Stimulated activated CD8-positive, alpha-beta memory T cell treated with anti-CD3 and anti-CD28 coated beads, Interleukin-4, amount 100 ng/mL, for 4 hours (primary cell): ENCODE measurements at places on chromosomes 6 and 20.

DNA sequence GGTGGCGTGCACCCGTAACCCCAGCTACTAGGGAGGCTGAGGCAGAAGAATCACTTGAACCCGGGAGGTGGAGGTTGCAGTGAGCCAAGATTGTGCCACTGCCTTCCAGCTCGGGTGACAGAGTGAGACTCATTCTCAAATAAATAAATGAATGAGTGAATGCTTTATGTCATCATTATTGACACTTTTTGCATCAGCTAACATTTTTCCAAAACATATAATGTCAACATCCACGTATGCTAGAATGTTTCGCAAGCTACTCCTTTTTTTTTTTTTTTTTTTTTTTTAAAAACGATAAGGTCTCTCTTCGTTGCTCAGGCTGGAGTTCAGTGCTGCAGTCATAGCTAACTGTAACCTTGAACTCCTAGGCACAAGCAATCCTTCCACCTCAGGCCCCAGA, 72.2 kb downstream of the SENP6 start:
- no peak for DNase-seq

- DNase-seq = no peak
These were observed 164.2 kb upstream of the SUPT3H start for GRCh38 chr6:45541934-45542333.

DNA sequence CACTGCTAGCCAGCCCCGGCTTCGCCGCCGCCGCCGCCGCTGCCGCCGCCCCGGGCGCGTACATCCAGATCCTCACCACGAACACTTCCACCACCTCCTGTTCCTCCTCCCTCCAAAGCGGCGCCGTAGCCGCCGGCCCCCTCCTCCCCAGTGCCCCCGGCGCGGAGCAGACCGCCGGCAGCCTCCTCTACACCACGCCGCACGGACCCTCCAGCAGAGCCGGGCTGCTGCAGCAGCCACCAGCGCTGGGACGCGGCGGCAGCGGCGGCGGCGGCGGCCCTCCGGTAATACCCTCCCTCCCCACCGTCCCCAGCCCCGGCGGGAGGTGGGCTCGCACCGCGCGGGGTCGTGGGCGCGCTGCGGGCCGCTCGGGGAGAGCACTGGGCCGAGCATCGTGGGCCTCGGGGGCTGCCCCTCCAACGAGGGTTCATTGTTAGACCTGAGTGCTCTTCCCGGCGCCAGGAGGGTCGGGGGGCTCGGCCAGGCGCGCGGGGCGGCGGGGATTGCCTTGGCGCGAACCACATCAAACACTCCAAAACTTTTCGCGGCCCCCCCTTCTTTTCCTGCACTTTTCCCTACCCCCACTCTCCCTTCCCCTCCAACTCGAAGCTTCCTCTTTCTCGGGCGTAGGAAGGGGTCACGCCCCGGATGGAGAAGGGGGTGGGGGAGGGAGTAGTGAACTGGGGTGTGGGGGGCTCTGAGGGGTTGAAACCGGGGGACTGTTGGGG, 827 bp downstream of the E2F3 start:
- no peak for DNase-seq

DNA sequence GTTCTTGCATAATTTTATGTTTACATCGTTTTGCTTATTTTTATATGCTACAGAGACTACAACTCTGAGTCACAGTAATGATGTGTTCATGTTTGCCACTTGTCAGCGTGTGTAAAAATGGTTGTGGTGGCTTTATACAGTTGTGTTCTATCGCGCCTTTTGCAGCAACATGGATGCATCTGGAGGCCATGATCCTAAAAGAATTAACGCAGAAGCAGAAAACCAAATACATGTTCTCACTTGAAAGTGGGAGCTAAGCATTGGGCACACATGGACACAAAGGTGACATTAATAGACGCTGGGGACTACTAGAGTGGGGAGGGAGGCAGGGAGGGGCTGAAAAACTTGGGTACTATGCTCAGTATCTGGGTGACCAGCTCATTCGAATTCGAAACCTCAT, 996 bp upstream of the SEC23B start:
- DNase-seq = no peak

DNA sequence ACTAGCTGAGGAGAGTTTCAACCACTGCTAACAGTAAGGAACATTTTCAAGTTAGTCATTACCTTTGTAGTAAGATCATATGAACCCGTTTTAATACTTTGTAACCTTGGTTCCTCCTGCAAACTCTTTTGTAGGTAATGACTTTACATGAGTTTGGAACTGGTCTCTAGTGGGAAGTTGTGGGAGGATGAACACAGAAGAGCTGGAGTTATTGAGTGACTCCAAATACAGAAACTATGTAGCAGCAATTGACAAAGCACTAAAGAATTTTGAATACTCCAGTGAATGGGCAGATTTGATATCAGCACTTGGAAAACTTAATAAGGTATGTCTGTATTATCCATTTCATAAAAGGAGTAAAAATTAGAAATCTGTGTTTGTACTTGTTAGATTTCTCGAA, 29.3 kb downstream of the DOP1A start:
- DNase-seq = no peak

DNA sequence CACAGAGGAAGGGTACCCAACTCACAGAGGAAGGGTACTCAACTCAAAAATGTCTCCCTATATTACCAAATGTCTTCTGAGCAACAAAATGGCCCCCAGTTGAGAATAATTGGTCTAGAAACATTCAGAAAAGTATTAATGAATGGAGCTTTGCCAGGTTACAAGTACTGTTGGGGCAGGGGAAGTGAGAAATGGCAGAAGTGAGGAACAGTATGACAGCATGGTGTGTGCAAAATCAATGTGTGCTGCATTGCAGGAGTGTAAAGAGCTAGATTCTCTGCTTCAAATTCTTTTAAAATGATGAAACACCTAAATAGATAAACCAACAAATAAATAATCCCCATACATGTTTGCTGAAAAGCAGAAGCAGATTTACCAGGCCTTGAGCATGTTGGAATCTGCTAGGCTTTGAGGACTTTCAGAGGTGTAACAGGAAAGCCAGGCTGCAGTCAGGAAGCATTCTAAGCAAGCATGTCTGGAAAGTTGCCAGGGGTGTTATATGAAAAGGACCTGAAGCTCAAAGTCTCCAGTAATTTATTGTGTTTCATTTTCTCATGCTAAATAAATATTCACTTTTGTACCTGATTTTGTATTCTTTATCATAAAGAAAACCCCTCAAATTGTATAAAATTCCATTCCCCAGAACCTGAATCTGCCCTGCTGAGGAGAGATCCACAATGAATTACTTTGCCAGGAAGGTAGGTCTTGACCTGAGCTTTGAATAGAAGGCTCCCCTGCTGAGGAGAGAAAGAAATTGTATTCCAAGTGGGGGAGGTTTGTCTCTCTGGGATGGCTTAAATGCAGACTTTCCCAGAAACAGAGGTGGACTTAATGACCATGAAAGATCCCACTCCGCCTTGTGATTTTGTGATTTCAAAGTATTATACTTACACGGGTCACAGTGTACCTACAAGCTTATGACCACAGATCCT, 265.0 kb upstream of the MARCKS start:
- DNase-seq = no peak

- DNase-seq = no peak
These were observed 99.1 kb upstream of the KCNQ5 start for GRCh38 chr6:72522735-72523141.

- DNase-seq = peak; percentile 19
These were observed 1.0 kb upstream of the E2F3 start for GRCh38 chr6:20400456-20401204.

DNA sequence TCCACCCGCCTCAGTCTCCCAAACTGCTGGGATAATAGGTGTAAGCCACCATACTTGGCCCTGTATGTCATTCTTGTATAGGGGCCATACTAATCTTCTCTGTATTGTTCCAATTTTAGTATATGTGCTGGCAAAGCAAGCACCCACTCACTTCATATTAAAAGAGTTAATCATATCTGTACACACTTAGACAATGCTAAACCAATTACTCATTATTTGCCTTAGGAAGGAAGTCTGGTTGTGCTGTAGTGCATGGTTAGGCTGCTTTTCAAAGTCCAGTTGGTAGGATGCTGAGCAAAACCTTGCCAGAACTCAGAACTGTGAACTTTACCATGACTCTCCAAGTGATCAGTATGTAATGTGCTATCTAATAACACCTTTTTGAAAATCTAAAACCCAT, 88.6 kb downstream of the LIN28B start:
- no peak for DNase-seq

- DNase-seq = no peak
These were observed 28.3 kb downstream of the ZNF292 start for GRCh38 chr6:87183687-87184086.

DNA sequence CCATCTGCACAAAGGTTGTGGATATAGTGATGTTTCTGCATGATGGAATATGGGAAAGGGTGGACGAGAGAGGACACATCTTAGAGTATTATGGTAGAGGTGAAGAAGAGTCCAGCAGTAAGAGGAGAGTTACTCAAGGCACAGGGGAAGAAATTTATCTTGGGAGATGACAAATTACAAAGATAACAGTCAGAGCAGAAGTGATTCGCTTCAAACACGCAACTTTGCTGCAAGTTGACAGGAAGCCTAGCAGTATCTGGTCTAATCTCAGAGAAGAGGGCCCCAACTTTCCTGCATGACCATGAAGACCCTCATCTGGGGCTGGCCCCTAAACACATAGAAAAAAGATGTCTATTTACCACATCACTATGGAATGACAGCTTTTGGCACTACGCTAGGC, 1.2 kb upstream of the CALHM6 start:
- no peak for DNase-seq

GRCh38 chr20:4828830-4829513, 107.3 kb downstream of the PRND start:
- no peak for DNase-seq

DNA sequence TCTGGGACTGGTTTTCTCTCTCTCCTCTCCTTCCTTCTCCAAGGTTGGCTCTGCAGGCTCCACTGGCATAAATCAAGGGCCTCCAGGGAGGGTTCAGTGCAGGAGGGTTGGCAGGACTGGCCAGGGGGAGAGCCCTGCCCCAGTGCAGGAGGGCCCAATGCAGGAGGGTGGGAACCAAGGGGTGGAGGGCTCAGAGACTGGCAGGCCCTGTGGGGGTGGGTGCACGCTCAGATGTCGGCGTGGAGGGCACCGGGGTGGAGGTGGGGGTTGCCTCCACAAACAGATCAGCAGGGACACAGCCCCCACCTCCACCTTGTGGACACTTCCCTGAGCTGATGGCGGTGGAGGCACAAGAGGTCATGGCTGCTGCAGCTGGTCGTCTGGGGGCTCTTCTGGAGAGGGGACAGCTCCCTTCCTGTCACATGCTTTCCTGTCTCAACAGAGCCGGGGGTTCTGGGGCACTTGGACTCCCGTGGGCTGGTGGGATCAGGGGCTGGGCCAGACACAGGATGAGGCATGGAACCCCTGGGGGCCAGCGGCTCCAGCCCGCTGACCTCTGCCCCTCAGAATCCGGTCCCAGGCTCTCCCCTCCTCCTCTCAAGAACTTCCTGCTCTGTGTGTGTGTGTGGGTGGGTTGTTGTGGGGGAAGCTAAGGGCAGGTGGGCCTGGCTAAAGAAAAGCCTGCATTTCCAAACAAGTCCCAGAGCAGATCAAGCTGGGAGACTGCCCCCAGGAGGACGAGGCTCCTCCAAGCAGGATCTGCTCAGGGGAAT, 2.7 kb upstream of the ABHD16B start:
- DNase-seq = no peak

DNA sequence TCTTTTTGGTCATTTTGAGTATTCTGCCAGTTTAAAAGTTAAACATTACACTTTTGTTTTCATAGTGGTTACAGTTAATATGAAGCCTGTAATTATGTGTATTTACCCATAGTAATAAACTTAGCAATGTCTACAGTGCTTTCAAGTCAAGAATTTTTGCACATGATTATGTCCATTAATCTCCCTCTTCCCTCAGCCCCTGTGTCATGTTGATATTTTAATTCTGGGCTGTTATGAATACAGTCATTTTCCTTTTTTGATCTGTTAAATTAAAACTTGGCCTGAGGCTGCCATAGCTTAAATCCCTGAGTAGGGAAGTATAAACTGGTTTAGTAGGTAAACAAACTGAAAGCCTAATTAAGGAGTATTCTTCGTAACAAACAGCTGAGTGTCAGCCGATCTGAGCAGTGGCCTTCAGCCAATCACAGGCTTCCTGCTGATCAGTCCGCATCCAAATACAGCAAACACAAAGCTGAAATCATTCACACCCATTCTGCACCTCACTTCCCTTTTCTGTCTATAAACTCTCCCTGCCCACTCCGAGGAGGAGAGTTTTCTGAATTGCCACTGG, 9.5 kb upstream of the SFT2D1 start:
- no peak for DNase-seq

DNA sequence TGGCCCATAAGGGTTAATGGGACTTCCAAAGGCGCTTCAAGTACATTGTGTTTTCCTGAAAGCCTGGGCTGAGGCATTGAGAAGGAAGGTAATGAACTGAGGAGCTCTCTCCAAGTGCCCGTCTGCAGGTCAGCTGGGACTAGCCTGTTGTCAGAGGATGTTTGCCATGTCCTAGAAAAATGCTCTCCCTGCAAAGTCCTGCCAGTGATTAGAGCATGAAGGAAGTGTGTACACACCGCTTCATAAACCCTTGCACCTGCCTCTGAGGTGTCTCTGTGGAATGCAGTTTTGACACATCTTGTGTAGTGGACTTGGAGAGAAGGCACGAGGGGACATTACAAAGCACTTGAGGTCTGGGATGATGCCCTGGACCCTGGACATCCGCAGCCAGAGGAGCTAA, 506.7 kb downstream of the KIF16B start:
- DNase-seq = no peak

DNA sequence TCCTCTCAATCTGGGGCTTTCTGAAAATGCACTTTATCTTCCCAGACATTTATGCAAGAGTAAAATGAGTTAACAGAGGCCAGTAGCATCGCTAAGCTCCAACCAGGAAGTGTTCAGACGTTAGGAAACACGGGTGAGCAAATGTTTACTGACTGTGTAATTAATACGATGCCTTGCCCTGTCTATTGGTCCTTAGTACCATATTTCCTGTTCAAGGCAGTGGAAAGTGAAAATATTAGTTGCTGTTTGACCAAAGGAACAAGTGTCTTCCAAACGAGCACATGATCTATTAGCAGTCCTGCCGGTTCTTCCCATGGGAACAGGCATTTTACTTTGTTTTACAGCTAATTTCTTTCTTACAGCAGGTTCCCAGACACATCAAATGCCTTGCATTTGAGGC, 311.1 kb upstream of the JAG1 start:
- DNase-seq = no peak

- no peak for DNase-seq
These were observed 7.4 kb downstream of the PERP start for GRCh38 chr6:138099832-138100231.

DNA sequence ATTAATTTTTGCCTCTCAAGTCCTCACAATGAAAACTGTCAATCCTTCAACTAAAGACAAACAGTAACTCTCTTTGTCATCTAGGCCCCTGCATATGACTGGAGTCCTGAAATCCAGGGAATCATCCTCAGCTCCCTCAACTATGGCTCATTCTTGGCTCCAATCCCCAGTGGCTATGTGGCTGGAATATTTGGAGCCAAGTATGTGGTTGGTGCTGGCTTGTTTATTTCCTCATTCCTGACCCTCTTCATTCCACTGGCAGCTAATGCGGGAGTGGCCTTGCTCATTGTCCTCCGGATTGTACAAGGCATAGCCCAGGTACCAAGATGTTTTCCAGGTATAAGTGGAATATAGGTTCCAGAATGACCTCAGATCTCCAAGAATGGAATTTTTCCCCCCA, 15.4 kb downstream of the SLC17A4 start:
- DNase-seq = no peak

GRCh38 chr20:3326779-3327521, 80.5 kb downstream of the DNAAF9 start:
- no peak for DNase-seq

- DNase-seq = no peak
These were observed 17.8 kb downstream of the SS18L1 start for GRCh38 chr20:62161347-62161746.

GRCh38 chr20:44651684-44652423, at the start of gene ADA:
Gene ADA (minus strand): TSS chr20:44651699. CDS start chr20:44651607, 92 bp downstream.
- DNase-seq = no peak
